NCI-H526 (cell line): ENCODE measurements at places on chromosomes 6 and 20.

GRCh38 chr20:53001498-53002301, 29.5 kb downstream of the TSHZ2 start:
- no peak for DNase-seq

DNA sequence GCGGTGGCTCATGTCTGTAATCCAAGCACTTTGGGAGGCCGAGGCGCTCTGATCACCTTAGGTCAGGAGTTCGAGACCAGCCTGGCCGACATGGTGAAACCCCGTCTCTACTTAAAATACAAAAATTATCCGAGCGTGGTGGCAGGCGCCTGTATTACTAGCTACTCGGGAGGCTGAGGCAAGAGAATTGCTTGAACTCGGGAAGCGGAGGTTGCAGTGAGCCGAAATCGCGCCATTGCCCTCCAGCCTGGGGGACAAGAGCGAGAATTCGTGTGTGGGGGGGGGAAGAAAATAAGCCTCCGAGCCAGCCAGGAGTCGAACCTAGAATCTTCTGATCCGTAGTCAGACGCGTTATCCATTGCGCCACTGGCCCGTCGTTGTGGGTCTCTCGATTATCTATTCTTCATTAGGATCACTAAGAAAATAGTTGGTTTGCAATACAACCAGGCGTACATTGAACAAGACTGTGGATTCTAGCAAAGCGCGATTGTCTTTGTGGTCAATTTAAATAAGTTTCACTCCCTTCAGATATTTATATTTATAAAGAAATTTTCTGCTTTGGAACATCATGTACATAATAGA, 33.9 kb upstream of the PRSS16 start:
- DNase-seq = no peak

GRCh38 chr6:11381801-11382513, 149.5 kb upstream of the NEDD9 start:
- no peak for DNase-seq

GRCh38 chr6:3759646-3760232, 8.2 kb upstream of the PXDC1 start:
- DNase-seq = no peak
